Ureter (tissue), 1 donor: ENCODE measurements at places on chromosomes 16 and 17.

DNA sequence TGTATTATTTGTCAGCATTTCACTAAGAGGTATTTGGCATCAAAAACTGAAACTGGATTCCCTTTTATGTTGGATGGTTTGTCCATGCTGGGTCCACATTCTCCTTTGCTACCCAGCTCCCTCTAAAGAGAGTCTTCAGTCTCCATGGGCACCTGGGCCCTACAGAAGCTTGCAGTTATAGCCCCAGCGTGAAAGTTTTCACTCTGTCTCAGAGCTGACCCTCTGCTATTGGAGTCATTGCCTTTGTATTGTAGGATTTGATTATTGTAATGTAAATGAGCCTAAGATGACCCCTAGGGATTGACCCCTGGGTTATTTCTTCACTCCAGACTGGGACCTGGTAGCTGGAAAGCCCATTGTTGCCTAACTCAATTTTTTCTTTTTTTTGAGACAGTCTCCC lies 1026.5 kb upstream of the EEF2KMT start:
- DNase-seq, result no peak

- DNase-seq, result no peak
Measured at GRCh38 chr16:68389006-68389405, 59.3 kb downstream of the SMPD3 start.

- peak; percentile 43 for DNase-seq
Measured at GRCh38 chr17:14622615-14623101, 321.8 kb downstream of the HS3ST3B1 start.

- no peak for DNase-seq
Measured at GRCh38 chr17:46929413-46929812, 6.5 kb downstream of the GOSR2 start.

GRCh38 chr16:87489434-87490045 lies 3.3 kb downstream of the ZCCHC14 start:
- DNase-seq, result no peak

- DNase-seq, result no peak
Measured at GRCh38 chr16:30054451-30054850, 11.1 kb upstream of the ALDOA start.

GRCh38 chr16:54927125-54928015 lies 3.3 kb upstream of the IRX5 start:
- no peak for DNase-seq

DNA sequence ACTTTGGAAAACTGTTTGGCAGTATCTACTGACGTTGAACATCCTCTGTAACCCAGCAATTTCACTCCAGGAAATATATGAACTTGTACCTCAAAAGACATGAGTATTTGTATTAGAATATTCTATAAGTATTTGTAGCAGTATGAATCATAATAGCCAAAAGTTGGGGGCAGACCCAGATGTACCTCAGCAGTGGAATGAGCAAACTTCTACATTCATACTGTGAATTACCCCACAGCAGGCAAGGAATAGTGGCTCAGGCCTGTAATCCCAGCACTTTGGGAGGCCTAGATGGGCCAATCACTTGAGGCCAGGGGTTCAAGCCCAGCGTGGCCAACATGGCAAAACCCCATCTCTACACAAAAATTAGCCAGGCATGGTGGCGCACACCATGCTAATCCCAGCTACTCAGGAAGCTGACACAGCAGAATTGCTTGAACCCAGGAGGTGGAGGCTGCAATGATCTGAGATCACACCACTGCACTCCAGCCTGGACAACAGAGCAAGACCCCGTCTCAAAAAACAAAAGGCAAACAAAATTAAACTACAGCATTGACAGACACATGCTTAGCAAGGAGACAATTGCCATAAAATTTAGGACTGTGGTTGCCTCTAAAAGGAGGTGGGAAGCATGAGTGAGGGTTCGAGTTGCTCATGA lies 11.2 kb upstream of the HELZ start:
- DNase-seq, result no peak

DNA sequence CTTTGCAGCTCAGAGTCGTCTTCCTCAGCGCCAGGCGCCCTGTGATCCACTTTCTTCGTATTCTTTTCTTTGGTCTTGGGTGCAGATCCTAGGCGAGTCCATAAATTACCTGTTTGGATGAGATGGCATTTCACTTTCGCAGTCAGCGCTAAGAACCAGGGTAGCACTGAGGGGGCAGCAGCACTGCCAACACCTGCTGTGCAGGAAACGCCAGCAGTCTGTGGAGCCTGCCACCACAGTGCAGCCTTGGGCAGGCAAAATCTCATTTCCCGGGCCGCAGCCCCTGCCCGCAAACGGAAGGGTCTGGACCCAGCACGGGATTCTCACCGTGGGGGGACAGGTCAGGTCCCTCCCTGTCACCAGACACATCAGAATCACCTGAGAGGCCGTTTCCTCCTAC lies 12.2 kb upstream of the ITGAE start:
- no peak for DNase-seq

- no peak for DNase-seq
Measured at GRCh38 chr16:635573-636205, 416 bp downstream of the METTL26 start.

GRCh38 chr16:11084484-11084875 lies 140.1 kb downstream of the CLEC16A start:
- DNase-seq, result no peak

- DNase-seq, result no peak
Measured at GRCh38 chr17:45325810-45326209, 9.0 kb upstream of the MAP3K14 start.

DNA sequence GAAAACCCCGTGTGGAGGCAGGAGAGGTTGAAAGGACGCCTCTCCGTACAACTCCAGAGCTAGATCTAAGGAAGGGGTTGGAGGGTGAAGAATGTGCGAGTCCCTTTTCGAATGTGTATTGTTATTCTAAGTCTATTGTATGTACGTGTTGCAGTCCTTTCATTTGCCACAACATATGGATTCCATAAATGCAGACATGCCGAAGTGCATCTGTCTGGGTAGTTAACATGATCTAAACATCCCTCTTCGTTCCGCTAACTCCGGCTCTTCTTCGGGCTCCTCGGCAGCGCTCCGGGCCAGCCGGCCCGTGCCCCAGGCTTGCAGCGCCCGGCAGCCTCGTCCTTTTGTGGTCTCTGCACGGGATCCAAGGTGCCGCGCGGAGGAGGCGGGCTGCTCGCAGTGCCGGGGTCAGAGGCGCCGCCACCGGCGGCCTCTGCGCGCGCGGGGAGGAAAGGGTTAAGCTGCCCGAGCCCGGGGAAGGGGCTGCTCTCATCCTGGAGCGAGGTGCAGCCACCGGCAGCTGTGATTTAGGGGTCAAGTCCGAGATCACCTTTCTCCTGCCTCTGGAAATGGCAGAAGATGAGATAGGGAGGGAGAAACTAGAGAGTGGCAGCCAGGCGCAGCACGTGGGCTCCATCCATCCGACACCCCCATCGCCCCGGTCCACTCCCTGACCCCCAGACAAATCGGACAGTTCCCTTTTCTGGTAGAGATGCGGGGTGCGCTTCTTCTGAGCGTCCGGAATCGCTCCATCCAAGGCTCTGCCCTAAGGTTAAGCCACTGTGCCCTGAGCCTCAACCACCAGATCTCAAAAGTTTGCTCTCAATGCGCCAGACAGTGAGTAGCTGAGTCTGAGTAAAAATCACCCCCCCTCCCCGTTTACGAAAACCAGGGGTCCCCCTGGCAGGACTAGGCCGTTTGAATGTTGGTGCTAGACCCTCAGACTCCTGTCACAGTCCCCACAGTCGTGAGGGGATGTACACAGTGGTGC lies 15.1 kb upstream of the ZFHX3 start:
- DNase-seq, result no peak

GRCh38 chr17:49913226-49914095 lies 55.5 kb upstream of the DLX4 start:
- DNase-seq, result no peak

- no peak for DNase-seq
Measured at GRCh38 chr16:4892361-4893102, 44.4 kb downstream of the PPL start.

DNA sequence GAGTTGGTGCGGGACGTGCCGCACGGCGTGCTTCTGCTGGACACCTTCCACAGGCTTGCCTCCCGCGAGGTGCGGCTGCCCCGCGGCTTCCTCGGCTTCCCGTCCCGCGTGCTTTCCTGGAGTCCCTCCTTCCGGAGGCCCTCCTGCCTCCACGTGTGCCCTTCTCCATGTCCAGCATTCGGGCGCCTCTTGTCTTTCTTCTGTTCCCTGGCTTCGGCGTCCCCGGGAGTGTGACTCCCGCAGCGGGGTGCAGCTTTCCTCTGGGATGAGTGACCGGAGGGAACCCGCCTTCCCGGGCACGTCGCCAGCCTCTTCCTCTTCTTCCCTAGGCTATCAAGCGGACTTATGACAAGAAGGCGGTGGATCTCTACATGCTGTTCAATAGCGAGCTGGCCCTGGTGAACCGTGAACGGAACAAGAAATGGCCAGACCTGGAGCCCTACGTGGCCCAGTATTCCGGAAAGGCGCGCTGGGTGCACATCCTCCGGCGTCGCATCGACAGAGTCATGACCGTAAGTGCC lies 23.0 kb downstream of the DNAH2 start:
- no peak for DNase-seq

DNA sequence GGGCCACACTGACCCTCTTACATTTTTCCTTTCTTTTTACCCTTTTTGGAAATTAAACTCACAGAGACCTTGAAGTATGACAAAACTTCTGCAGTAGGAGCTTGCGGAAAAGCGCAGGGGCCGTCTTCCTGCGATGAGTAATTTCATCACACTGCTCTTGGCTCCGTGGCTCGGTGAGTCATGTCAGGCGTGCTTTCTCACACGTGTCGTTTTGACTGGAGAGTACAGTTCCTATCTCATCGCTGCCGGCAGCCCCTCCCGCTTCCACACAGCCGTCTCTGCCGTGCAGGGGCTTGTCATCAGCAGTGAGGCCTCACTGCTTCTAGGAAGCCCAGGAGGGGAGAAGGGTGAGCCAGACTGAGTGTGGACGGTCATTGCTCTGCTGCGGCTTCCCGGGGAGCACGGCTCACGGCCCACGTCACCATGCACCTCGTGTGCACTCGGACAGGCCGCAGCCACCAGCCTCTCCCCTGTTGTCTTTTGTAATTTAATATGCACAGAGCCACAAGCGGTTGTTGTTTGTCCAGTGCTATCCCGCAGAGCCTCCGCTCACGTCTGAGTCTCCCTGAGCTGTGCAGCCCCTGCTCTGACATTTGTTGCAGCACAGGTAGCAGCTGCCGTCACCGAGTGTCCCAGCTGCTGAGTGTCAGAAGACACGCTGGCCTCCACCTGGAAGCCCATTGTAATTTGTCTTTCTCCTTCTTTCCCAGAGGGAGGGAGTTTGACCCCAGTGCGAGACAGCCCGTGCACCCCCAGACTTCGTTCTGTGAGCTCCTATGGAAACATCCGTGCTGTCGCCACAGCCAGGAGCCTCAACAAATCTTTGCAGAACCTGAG lies 99.4 kb upstream of the CHMP6 start:
- peak; percentile 90 for DNase-seq

GRCh38 chr17:62167076-62167475 lies 102.0 kb upstream of the MED13 start:
- no peak for DNase-seq

DNA sequence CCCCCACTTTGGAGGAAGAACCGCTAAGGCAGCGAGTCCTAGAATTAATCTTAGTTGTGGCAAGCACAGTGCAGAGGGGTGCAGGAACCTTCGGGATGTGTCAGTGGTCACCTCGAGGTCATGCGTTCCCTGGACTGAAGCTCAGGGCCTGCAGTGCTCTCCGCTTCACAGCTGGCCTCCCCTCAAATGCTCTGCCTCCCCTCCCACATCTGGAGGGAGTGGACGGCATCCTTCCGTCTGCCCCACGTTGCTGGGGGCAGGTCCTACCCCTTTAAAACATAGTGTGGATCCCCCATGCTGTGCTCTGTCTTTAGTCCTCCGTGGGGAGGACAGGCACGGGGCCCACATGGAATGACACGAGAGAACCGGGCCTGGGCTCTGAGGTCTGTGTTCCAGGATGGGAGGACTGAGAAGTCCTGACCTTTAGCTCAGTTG lies 99.5 kb upstream of the CDC42EP4 start:
- DNase-seq, result no peak

DNA sequence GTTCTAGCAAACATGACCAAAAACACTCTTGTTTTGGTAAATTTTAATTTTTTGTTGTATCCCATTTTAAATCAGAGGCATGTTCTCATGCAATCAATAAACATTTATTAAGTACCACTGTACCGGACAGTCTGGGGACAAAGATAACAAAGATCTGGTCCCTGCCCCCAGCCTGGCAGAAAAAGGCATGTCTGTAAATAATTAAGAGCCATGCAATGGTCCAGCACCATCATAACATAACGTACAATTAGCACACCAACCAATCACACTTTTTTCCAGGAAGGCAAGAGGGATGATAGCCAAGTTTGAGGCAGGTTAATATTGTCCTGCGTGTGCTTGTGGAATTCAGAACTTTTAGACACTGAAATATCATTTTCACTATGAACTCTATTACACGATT lies 3.5 kb downstream of the KCNJ16 start:
- DNase-seq, result no peak

GRCh38 chr16:22618842-22619241 lies 108.2 kb downstream of the NPIPB5 start:
- no peak for DNase-seq

DNA sequence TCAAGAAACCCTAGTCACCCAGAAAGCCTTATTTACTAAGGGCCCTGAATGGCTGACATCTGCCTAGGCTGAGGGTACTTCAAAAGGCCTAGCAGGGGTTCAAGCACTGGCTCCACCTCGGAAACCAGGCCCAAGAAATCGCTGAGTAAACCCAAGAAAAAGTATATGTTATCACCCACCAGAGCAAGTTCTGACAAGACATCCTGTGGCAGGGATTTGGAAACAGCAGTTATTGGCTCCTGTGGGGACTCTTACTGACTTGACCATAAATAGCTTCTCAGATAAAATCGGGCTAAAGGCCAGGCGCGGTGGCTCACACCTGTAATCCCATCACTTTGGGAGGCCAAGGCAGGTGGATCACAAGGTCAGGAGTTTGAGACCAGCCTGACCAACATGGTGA lies 12.2 kb downstream of the ATP6V0D1 start:
- no peak for DNase-seq

DNA sequence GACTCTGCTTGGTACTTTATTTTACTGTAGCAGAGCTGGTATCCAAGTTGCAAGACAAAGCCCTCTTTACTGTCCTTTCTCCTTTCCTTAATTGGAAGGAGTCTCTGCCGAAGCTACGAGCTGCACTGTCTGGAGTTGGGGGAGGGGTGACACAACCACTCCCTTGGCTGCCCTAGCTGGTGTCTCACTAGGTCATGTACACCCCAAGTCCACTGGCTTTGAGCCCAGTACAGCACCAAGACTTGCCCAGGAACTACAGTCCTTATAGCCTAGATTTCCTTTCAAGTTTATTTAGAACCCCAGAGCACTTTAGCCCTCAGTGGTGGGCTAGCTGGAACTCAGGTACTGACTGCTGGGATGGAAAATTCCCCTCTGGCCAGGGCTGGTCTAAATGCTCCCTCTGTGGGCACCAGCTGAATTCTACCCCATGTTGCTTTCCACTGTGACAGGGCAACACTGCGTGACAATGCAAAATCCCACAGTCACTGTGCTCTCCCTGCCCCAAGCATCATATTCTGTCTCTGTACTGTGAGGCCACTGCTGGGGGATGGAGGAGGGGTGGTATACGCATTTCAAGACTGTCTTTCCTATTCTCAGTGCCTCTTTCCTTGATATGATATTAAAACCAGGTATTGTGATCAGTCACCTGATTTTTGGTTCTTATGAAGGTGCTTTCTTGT lies 18.4 kb downstream of the EFCAB5 start:
- no peak for DNase-seq
